Fibroblast of villous mesenchyme (primary cell): ENCODE measurements at places on chromosomes 4 and X. TPM values are rescaled to one million over a fixed set of nuclear protein-coding genes. Genes with fewer than 3 reads are reported as not detected.

DNA sequence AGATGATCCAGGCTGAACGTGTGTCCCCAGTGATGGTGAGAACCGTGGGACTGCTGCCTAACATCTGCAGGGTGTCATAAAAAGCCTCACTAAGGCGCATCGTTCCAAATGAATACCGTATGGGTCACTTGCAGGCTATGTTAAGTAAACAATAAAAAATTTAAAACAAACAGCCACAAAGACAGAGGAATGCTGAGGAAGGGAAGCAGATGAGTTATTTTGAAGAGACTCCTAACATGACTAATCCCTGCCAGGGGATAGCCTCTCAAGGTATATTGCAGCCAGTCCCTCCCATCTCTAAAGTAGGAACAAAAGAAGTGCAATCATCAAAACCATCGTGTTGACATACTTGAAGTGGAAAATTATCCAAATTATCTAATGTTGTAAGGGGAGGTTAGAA is 83.8 kb downstream of the UNC5C start:
- DNase-seq = peak; percentile 74

GRCh38 chr4:15655223-15656037 is at the start of gene FBXL5:
Gene FBXL5, minus strand, starts transcription at chr4:15655357. Its CDS starts 70 bp downstream, at chr4:15655287.
- DNase-seq = peak; percentile 88

TKTL2 gene
- under 0.01 TPM in 1 of 2 replicates, not detected in the other for total RNA-seq

BEX5 gene
- not detected in 2 replicates for total RNA-seq

MUC7 gene
- total RNA-seq = not detected in 2 replicates

ATP1B4 gene
- not detected in 2 replicates for total RNA-seq

DNA sequence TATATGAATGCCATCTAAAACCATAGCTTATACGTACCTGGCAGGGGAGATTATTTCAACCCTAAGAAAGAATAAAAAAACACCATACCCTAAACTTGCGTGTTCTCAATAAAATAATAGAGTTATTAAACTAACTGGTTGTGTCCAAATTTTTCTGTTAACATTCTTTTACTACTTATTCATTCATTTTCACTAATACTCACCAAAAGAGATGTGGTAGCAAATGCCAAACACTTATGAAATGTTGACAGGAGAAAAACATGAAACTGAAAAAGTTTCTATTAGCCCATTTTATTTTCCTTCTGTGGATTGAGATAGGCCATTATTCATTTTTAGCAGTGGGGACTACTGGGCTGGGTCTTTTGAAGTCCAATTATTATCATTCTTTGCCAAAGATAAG is 102.0 kb downstream of the TSPAN5 start:
- no peak for DNase-seq

- DNase-seq = no peak
Observed at GRCh38 chr4:151772274-151772673, 11.5 kb upstream of the GATB start.

LUZP4 gene
- not detected in 2 replicates for total RNA-seq

SUPT20HL2 gene
- under 0.01 TPM in 1 of 2 replicates, not detected in the other for total RNA-seq

DNA sequence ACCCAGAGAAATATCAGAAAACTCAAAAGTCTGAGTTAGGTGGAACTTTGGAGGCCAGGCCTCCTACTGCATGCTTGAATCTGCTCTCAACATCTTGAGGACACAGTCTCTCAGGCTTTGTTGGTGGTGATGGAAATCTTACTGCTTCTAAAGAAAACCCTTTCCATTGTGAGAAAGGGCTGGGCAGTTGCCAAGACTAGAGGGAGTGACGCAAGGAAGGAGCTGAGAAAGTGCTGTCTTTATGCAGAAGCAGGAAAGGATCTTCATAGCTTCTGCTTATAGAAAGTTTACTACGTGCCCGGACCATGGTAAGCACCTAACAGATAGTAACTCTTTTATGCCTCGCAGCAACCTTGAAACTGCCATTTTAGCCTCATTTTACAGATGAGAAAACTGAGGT is 2.4 kb upstream of the CRMP1 start:
- no peak for DNase-seq

DNA sequence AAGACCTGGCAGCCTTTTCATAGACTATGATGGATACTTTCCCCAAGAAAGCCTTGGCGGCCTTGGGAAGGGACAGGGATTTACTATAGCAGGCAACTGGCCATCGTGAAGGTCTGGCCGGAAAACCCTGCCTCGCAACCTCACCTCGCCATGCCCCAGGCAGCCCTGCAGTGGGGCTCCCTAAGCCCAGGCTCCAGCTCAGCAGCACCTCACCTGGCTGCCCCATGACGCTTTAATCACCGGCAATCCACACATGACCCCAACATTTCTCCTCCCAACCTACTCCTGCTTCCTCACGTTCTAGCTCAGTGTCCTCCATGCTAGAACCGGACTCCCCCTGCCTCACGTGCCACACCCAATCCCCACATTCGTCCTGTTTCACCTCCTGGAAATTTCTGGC is 82.4 kb downstream of the NSUN7 start:
- DNase-seq = no peak

DNA sequence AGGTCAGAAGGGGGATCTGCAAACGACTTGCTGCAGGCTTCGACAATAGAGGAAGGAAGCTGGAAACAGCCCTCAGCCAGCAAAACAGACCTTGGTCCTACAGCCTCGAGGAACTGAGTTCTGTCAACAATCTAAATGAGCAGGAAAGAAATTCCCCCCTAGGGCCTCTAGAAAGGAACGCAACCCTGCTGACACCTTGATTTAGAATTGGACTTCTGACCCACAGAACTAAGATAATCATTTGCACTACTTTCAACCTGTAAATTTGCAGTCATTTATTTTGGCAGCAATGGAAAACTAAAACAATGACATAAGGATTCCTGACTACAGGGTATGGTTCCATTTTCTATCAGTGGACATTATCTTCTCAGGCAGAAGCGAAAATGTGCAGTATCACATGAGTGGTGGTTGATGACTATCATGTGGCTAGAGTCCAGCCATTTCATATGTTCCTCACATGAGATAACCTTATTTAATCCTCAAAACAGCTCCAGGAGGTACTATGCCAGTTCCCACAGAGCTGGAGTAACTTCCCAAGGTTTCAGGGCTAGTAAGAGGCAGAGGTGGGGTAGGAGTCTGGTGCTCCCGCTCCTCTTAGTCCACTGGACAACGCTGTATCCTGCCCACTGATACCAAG is 61.6 kb downstream of the SAT1 start:
- DNase-seq = peak; percentile 62

- no peak for DNase-seq
Observed at GRCh38 chr4:184762100-184762499, 28.2 kb upstream of the CENPU start.

KLB gene
- total RNA-seq = not detected in 2 replicates

DNA sequence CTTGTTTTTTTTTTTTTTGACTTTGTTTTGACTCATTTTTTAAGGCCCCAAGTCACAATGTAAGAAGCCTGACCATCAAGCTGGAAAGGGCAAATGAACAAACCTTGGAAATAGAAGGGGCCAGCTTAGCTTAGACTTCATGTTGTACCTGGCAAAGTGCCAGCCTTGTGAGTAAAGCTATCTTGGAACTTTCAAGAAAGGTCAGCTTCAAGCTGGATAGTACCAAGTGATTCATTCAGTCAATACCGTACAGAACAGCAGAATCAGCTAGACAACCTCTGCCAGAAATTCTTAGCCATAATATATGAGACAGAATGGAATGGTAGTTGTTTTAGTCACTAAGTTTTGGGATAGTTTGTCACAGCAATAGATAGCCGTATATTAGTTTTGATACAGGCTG is 1492.2 kb upstream of the TENM3 start:
- no peak for DNase-seq

GRCh38 chrX:153469811-153470410 is 465 bp downstream of the HAUS7 start:
- DNase-seq = peak; percentile 21

- DNase-seq = no peak
Observed at GRCh38 chr4:94544811-94545210, 93.1 kb downstream of the PDLIM5 start.

CD38 gene
- total RNA-seq = under 0.01 TPM in 2 replicates

DNA sequence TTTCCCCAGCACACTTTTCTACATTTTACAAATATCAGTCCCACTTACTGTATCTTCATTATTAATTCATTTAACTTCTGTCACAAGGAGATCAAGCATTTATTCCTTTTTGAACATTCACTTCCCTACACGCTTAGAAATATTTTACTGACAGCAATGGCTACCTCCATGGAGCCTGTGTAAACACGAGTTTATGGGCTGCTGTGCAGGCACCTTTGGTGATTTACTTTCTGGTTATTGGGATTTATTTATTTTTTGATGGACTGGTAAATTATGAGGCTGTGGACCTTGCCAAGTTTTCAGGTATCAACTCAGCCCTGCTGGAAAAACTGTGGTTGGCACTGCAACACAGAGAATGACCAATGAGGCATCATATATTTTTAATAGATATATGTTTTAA is 45.4 kb upstream of the PAQR3 start:
- DNase-seq = no peak

TLL1 gene
- 2.6 and 19.0 TPM in 2 replicates for total RNA-seq

GRCh38 chr4:162891788-162892707 is 274.6 kb downstream of the NAF1 start:
- DNase-seq = peak; percentile 28

DNA sequence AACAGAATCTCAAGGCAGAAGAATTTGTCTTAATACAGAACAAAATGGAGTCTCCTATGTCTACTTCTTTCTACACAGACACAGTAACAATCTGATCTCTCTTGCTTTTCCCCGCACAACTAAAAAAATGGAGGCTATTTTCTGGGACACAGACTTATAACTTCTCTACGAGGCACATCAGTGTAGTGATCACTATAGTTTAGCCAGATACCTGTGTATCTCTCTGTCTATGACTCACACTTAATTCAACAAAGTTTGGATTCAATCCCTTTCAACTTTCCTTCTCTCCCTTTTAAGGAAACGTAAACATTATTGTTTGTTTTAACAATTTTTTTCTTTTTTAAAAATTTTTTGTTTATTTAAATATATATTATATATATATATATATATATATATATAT is 29.4 kb downstream of the APELA start:
- DNase-seq = no peak

GRCh38 chrX:122092360-122092759 is 1045.0 kb downstream of the GLUD2 start:
- DNase-seq = no peak

GRCh38 chr4:14783011-14783877 is 219.0 kb upstream of the CPEB2 start:
- no peak for DNase-seq

DNA sequence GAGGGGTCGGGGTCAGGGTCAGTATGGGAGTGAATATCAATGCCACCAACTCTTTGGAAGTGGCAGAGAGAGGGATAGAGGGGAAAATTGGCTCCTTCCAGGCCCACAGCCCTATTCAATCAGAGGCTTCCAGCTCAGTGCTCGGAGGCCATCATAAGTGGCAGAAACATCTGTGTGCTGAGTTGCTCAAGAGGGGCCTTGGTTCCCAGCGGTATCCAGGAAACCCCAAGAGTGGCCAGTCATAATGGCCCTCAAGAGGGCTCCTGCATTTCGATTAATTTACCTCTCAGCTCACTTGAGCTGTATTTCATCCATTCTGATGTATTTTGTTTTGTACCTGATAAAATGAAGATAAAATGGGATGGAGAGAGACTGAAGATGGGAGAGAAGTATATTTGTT is 154.3 kb upstream of the EOLA2 start:
- no peak for DNase-seq

DNA sequence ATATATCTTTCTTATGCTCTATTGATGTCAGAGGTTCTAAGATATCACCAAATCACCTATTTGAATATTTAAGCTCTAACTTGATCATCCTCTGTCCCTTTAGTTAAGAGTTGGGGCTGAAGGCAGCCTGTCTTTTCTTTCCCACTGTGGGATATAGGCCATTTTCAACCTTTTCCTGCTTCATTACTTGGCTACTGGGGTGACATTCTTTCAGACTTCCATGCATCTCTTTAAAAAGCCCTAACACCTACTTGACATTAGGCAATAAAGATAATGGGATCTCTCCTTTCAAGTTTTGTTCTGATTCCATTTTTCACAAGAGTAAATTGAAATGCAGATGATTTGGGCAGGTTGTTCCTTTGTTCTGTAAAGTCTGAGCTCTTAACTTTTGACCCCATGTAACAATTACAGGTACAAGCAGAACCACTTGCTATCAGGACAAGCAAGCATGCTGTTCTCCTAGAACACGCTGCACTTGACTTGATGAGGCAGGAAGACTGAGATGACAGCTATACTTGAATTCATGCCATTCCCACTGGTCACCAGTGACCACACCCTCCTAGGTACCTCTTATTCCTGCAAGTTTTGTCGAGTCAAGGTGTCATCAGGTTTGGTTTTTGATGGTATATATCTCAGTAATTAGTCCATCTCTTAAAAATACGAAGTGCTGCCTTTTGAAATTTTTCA is 18.2 kb downstream of the HOPX start:
- no peak for DNase-seq

GRCh38 chr4:137994853-137995252 is 247.3 kb downstream of the SLC7A11 start:
- no peak for DNase-seq

GABRE gene
- total RNA-seq = 24.2 and 50.1 TPM in 2 replicates

GRCh38 chr4:61251129-61251528 is 51.0 kb downstream of the ADGRL3 start:
- DNase-seq = no peak

GRCh38 chr4:68591204-68591603 is 15.1 kb upstream of the UGT2B17 start:
- no peak for DNase-seq

FGF5 gene
- total RNA-seq = 5.2 and 6.1 TPM in 2 replicates

DNA sequence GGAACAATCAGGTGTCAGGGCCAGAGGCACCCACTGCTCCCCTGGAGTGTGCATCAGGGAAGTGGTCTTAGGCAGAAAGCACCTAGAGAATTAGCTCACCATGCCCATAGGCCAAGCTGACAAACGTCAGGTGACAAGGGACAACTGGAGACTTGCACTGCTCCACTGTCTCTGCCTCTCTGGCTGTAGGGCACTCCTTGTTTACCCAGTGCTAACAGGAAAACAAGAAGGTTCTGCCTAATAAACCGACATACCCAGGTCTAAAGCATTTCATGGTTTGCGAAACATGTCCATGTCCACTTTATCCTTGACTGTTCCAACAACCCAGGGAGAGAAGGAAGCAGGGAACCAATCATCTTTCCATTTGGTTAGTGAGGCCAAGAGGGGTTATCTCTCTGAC is 92.5 kb upstream of the MAMLD1 start:
- no peak for DNase-seq

GRCh38 chrX:44022964-44023363 is 49.8 kb upstream of the NDP start:
- no peak for DNase-seq

GRCh38 chr4:53717064-53717549 is 125.8 kb upstream of the LNX1 start:
- DNase-seq = peak; percentile 76
